ENCODE measurements at places on chromosomes 2 and 18. TPM values are rescaled to one million over a fixed set of nuclear protein-coding genes. Genes with fewer than 3 reads are reported as not detected.

The PSMD14 gene
- 33.8 TPM for total RNA-seq

The LYPD1 gene
- not detected for total RNA-seq

The SLC4A5 gene
- total RNA-seq: 1.7 TPM

The FER1L5 gene
- 0.10 TPM for total RNA-seq

All from cardiac ventricle fibroblast (primary cell).